Activated naive CD4-positive, alpha-beta T cell treated with anti-CD3 and anti-CD28 coated beads for 36 hours (primary cell): ENCODE measurements at places on chromosomes 5 and 9. TPM values are rescaled to one million over a fixed set of nuclear protein-coding genes. Genes with fewer than 3 reads are reported as not detected.

DNA sequence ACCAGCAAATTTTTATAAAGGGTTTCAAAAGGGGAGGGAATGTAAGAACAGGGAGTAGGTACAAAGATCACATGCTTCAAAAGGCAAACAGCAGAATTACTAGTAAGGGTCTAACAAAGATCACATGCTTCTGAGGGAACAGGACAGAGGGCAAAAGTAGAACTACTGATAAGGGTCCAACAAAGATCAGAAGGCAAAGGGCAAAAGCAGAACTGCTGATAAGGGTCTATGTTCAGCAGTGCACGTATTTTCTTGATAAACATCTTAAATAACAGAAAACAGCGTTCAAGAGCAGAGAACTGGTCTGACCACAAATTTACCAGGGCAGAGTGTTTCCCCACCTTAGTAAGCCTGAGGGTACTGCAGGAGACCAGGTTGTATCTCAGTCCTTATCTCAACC lies 469.5 kb upstream of the PIK3R1 start:
- no peak overlapping the region for H3K27ac ChIP-seq
- H3K4me3 ChIP-seq: no peak overlapping the region
- no peaks in the 10 kb centered on the region for H3K27me3 ChIP-seq
- H3K4me1 ChIP-seq: no peaks in the 10 kb centered on the region
- no peak for DNase-seq

DNA sequence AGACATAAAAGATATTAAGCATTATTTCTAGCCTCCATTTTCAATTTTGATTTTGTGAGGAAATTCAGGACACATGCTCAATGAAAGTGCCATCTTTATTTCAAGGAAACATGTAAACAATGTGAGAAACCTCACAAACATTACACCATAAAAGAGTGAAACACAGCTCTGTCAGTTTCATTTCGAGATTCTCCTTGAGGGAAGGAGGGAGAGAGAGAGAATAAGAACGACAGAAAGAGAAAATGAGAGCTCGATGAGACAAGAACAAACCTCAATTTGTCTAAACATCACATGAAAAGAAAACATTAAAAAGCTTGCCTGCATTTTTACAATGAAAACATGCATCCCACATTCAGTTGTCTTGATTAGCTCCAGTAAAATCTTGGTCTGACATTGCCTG lies 553.5 kb upstream of the MEF2C start:
- H3K4me1 ChIP-seq: no peaks in the 10 kb centered on the region
- no peaks in the 10 kb centered on the region for H3K27me3 ChIP-seq
- DNase-seq: no peak
- no peaks in the 10 kb centered on the region for H3K36me3 ChIP-seq
- no peak overlapping the region for H3K4me3 ChIP-seq
- H3K27ac ChIP-seq: no peak overlapping the region

DNA sequence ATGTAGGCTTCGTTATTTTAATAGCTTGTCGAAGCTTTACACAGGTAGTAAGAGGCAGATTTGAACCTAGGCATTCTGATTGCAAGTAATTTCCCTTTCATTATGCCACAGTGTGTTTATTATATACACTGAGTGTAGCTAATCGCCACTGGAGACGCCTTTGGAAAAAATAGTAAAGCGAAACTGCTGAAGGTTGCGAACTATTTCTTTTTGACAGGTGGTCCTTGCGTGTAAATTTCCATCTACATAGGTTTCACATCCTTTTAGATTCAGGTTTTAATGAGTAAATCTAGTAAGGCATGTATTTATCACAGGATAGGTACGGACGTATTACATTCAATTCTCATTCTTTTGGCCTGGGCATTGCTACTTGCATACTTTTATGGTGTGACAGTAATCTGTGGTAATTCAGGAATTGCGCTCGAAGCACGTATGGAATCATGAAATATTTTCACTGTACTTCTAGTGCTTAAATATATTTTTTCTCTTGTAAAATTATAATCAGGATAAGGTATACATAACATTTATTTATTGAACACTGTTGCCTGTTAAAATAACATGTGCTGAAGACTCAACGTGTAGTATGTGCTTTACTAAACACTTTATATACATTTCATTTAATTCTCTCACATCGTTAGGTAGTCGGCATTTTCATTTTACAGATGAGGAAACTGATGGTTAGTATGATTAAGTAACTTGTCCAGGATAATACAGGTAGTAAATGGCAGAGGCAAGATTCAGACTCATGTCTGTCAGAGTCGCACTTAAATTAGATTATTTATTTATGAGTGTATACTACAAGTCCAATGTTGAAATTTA lies 1.8 kb downstream of the MARCHF6 start:
- peaks cover 2% of the 10 kb centered on the region for H3K36me3 ChIP-seq
- no peaks in the 10 kb centered on the region for H3K27me3 ChIP-seq
- H3K27ac ChIP-seq: peak overlapping the region; percentile 98
- H3K4me1 ChIP-seq: peaks cover 50% of the 10 kb centered on the region
- peak; percentile 55 for DNase-seq

- no peak overlapping the region for H3K4me3 ChIP-seq
- peaks cover 4% of the 10 kb centered on the region for H3K27me3 ChIP-seq
- no peak for DNase-seq
- H3K36me3 ChIP-seq: no peaks in the 10 kb centered on the region
These were observed 79.6 kb upstream of the KLF4 start for GRCh38 chr9:107569174-107569573.

- DNase-seq: no peak
- H3K4me1 ChIP-seq: no peaks in the 10 kb centered on the region
- no peak overlapping the region for H3K4me3 ChIP-seq
- no peaks in the 10 kb centered on the region for H3K36me3 ChIP-seq
- H3K27ac ChIP-seq: no peak overlapping the region
These were observed 165.1 kb downstream of the PLK2 start for GRCh38 chr5:58294598-58295305.

- no peak overlapping the region for H3K27ac ChIP-seq
- DNase-seq: no peak
- no peaks in the 10 kb centered on the region for H3K36me3 ChIP-seq
- no peak overlapping the region for H3K4me3 ChIP-seq
These were observed 1280.6 kb upstream of the ACO1 start for GRCh38 chr9:31103836-31104235.

DNA sequence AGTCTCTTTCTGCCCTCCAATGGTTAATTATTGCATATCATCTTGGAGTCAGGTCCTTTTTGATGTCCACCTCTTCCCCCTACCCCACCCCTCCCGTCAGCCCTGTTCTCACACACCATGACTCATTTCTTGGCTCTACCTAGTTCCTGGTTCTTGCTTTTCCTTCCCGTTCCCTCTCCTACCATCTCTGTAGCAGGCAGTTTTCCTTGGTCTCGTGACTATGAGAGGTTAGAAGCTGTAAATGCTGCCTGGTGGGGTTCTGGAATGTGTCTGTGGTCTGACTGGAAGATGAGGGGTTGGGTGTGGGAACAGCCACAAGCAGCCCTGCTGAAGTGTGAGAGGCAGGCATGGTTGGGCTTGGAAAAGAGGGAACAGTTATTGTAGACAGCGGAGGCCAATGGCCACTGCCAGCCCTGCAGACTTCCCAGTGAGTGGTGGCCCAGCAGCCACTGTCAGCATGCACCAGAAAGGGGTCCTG lies 18.2 kb downstream of the SLC22A5 start:
- DNase-seq: no peak
- H3K27ac ChIP-seq: no peak overlapping the region
- peaks cover 44% of the 10 kb centered on the region for H3K4me1 ChIP-seq
- H3K36me3 ChIP-seq: peaks cover 2% of the 10 kb centered on the region

- no peaks in the 10 kb centered on the region for H3K27me3 ChIP-seq
- no peaks in the 10 kb centered on the region for H3K36me3 ChIP-seq
- no peak for DNase-seq
- H3K27ac ChIP-seq: no peak overlapping the region
- no peaks in the 10 kb centered on the region for H3K4me1 ChIP-seq
These were observed 364.1 kb downstream of the SPOCK1 start for GRCh38 chr5:137134920-137135532.

- H3K36me3 ChIP-seq: no peaks in the 10 kb centered on the region
- H3K27me3 ChIP-seq: peaks cover 4% of the 10 kb centered on the region
- peaks cover 9% of the 10 kb centered on the region for H3K4me1 ChIP-seq
- no peak overlapping the region for H3K4me3 ChIP-seq
These were observed 188.1 kb upstream of the IL12B start for GRCh38 chr5:159518371-159518770.

DNA sequence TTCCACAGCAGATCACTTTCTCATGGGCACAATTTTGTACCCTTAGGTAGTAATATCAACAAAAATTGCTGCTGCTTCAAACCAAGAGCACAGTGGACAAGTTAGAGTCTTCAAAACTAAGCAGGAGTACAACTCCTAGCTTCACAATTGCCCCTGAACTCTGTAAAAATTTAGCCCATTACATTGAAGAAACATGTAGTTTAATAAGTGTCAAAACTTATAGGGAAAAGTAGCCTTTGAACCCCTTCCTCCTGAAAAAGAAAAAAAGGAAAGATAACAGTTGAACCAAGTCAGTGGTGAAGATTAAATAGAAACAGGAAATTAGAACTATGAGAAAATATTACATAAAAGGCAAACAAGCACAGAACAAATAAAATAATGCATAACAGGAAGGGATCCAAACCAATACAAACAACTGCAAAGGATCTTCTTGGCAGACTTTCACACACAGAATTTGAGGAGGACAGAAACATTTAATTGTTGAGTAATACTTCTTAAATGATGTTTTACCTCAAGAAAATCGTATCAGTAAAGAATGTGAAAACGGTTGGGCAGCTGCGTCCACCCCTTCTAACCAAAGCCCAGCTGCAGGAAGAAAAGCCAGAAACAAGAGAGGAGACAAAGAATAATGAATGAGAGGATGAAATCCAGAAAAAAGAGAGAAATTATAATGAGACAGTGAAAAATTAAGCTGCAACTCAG lies 636.0 kb downstream of the NR2F1-AS1 start:
- no peaks in the 10 kb centered on the region for H3K36me3 ChIP-seq
- no peak overlapping the region for H3K27ac ChIP-seq
- no peaks in the 10 kb centered on the region for H3K4me1 ChIP-seq
- H3K4me3 ChIP-seq: no peak overlapping the region
- no peak for DNase-seq

DNA sequence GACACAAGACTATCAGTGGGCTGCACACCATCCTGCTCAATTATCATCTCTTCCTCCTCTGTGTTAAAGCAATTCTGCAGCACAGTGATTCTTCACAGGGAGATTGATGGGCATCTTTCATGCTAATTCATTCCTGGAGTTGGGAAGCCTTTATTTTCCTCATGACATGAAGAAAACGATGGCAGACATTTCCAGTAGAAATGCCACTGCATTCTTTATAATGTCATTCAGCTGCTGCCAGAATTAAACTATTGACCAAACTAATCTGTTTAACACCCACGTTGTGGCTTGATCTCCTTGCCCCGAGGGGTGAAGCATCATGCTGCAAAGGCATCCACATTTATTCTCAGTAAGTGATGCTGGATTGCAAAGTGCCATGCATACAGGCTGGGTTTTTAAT lies 273.0 kb downstream of the SPOCK1 start:
- H3K36me3 ChIP-seq: no peaks in the 10 kb centered on the region
- DNase-seq: no peak
- H3K27ac ChIP-seq: no peak overlapping the region
- H3K4me3 ChIP-seq: no peak overlapping the region
- peaks cover 3% of the 10 kb centered on the region for H3K27me3 ChIP-seq
- no peaks in the 10 kb centered on the region for H3K4me1 ChIP-seq

DNA sequence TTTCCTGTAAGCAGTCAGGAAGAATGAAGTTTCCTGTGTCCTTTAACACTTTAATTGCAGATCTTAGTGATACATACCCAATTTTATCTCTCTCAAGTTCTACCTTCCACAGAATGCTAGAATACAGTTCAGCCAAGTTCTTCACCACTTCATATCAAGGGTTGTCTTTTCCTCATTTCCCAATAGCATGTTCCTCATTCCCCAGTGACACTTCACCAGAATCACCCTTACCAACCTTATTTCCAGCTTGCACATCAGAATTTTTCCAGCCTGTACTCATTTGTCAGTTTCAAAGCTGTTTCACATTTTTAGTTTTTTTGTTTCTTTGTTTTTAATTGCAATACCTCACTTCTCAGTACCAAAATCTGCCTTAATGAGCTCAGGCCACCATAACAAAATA lies 126.1 kb downstream of the ESM1 start:
- peaks cover 22% of the 10 kb centered on the region for H3K27me3 ChIP-seq
- peaks cover 11% of the 10 kb centered on the region for H3K36me3 ChIP-seq
- DNase-seq: no peak
- H3K4me3 ChIP-seq: no peak overlapping the region

PCDHB6 gene
- total RNA-seq: not detected

PCDHGA10 gene
- not detected for total RNA-seq

CARD9 gene
- total RNA-seq: 0.22 TPM

SLC36A2 gene
- total RNA-seq: not detected
